Suppressor macrophage treated with lipopolysaccharide for 1 hour (primary cell): ENCODE measurements at places on chromosomes 3 and 15.
A peak's percentile ranks its signal among the peaks of the same experiment; 100 is the strongest.

- peak; percentile 34 for DNase-seq
Observed at GRCh38 chr3:33211444-33211843, 7.2 kb downstream of the SUSD5 start.

DNA sequence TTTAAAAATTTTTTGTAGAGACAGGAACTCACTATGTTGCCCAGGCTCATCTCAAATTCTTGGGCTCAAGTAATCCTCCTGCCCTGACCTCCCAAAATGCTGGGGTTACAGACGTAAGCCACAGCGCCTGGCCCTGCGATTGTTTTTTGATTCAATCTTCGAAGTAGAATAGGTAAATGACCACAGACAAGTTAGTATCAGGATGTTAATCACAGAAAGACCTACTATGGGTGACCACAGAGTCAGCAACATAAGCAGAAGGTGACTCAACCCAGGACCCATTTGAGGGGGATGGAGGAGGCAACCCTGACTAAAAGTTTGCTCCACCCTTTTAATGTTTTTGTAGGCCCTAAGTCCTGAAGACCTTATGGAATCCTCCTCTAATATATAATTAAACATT lies 10.0 kb upstream of the USP3 start:
- DNase-seq: no peak

DNA sequence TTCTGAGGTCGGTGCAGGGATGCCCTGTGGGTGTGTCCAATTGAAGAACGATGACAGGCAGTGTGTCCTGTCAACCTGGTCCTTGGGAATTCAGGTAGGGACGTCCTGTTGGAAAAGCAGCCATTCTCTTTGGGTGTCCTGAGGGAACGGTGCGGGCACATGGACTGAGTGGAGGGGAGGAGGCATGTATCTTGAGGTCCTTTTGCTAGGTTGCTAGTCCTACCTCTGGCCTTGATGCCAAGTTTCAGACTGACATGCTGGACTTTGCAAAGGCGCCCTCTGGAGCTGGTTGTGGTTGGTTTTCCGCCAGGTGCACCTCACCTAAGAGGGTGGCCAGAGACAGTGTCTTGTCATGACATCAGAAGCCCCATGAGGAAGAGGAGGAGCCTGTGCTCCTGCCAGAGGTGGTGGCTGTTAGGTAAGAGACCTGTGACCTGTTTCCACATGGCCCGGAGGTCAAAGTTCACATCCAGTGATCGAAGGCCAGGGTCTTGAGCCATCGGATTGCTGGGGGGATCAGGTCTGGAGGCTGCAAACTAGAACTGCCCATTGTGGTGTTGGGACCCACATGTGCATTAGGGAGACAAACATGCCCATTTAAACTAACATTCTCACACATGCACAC lies 106.3 kb downstream of the SNRPN start:
- DNase-seq: no peak

DNA sequence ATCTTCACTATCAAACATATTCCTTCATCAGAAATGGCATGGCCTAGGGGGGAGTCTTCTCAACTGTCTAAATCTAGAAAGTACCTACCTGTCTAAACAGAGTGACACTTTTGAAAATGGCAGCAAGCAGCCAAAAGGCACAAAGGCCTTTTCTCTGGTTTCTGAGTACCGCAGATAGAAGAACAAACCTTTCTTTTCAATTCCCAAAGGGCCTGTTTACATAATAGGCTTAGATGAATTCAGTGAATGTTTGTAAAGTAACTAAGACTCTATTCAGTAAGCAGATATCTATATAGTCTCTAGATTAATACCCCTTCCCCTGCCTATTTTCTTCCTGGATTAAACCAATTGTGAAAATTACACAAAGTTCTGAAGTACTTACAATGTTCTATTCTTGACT lies 7.1 kb downstream of the MYEF2 start:
- no peak for DNase-seq

DNA sequence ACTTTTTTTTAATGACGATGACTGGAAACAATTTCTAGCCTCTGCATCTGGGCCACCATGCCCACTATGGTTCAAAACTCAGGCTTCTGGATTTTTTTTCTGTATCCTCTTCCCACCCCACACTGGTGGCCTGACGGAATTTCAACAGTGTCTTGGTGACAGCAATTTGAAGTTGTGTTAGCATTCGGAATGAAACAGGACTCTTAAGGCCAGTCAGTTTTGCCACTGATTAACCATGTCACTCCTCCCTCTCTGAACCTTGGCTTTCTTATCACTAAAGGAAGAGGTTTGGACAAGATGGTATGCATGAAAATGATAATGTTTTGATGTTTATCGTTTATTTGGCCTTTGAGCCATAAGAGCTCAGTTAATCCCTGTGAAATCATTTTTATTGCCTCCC lies 41.6 kb upstream of the BDH1 start:
- DNase-seq: no peak

DNA sequence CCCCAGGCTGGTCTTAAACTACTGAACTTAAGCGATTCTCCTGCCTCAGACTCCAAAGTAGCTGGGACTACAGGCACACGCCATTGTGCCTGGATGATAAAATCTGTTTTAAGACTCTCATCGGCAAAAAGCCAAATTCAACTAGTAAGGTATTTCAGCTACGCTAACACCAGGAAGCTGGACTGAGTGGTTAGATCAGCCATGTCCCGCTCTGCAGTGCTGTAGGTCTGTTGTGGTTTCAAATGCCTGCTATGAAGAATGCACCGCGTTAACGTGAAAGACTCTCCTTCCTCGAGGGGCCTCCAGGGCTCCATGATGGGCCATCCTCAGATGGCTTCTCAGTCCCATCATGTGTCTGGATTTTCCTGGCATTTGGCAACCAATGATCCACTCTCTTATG lies 70.2 kb downstream of the PCOLCE2 start:
- DNase-seq: no peak

DNA sequence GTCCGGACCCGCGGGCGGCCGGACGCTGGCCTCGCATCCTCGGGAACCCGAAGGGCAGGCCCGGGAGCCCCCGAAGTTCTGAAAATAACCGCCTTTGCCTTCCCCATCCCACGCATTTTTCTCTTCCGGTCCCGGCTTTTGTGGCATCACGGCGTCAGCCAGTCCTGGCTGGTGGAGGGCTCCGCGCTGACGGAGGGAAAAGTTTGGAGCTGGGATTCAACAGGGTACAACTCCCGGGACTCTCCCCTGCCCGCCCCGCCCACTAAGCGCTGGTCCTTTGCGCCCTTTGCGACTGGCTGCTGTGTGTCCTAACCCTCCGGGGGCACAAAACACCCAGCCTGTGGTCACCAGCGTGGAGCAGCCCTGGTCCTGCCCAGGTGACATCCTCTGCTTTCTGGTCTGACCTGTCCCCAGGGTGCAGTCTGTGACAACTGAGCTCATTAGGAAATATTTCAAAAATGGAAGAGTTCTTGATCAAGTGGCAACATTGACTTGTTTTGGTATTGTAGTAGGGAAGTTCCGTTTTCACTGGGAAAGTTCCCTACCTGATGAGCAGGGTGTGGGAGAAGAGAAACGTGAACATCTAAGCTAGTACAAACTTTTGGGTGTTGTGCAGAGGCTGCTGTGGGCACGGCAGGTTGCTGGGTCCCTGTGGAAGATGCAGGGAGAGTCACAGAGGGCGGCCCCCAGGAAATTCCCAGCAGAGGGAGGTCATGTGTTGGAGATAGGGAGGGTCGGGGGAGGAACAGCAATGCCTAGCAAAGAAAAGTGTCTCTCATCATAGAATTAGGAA lies 775 bp downstream of the ARNT2 start:
- peak; percentile 32 for DNase-seq

- DNase-seq: no peak
Observed at GRCh38 chr15:77720655-77721054, 87.9 kb upstream of the LINGO1 start.

DNA sequence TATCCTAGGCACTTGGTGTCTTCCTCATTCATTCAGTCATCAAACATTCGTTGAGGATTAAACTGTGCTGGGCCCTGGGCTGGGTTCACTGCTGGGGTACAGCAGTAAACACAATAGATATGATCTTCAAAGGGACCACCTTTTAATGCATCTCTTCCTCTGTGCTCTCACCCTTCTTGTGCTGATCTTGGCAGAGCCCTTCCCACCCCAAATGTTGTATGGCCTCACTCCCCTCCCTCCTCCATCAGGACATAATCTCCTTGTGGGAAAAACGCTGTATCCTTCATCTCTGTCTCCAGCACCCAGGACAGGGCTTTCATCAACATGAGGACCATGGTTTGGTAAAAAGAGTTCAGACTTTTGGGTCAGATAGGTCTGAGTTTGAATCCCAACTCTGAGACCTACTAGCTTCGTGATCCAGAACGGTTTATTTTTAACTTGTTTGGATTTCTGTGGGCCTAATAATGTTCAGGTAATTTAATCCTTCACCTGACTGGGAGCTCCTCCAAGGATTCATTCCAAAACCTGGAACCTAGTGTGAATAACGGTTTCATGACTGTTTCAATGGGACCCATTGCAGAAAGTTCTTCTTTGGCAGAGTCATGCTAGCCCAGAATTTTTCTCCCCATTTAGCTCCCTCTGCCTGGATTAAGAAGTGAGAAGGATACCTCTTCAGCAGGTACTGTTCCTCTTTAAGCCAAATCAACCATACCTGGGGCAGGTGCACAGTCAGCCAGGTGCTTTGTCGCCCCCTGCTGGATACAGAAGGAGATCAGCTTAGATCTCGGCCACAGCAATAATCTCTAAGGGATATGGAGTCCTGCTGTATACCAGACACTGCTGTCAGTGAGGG lies 5.2 kb upstream of the WNT7A start:
- DNase-seq: peak; percentile 27

DNA sequence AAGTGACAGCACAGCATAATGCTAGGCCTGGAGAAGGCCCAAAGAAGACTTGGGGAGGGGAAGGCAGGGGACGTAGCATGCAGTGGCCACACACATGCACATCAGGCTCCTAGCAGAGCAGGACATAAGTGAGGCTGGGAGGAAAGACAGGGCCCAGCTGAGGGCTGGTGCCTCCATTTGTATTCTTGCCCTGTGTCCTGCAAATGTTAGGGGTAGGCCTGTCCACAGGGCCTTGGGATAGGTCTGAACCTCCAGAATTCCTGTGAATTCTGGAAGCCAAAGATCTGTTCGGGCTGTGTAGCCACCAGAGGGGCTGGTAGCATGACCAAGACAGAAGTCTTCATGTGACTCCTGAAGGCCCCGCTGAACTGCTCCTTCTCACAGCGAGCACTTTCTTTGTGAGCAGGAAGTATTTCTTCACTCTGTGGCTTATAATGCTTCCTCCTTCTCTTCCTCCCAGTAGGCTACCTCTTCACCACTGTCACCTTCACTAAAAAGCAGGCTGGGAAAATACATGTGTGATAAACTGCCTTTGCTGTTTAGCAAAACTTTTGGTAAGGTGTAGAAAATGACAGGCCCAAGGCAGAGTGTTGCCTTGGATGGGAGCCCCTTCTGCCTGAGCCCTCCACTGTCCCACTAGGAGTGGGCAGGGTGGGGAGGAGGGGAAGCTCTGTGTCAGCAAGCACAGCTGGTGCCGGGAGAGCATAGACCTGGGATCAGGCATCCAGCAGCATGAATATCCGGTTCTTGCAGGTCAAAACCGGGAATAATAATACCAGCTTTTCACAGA lies 8.4 kb downstream of the CERS3 start:
- DNase-seq: peak; percentile 36

- DNase-seq: no peak
Observed at GRCh38 chr3:136067211-136067610, 101.7 kb downstream of the PPP2R3A start.

DNA sequence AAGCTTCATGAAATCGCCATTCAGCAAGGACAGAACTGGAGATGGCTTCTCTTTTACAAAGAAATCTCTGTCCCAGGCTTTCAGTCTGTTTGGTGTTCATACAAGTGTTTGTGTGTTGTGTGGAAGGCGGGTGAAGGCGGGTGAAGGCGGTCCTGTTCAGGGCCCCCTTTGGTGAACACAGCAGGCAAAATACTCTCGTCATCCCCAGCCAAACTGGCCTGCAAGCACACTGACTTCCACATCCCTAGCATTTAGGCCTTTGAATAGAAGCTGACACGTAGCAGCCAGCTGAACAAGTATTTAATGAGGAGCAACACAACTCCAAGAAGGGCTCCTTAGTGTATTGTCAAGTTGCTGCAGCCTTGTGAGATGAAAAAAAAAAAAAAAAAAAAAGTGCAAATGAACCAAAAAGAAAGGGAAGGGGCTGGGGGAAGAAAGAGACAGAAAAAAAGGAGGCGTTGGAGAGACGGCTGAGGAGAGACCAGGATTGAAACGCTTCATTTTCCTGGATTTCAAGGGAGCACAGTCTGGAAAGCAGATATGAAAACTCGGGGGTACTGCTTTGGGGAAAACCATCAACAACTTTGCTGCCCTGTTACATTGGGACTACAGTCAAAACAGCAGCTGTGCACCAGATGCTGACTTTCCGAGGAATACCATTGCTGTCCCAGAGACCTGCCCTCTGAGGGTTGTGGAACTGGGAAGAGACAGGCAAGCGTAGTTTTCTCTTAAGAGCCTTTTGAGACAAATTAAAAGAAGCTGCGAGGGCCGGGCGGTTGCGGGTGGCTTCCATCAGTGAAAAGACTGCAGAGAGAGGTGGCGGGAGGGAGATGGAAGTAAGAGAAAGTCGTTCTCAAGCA lies 74.6 kb downstream of the TGFBR2 start:
- no peak for DNase-seq
